MM.1S (cell line): ENCODE measurements at places on chromosomes 16 and 17.
A peak's percentile ranks its signal among the peaks of the same experiment; 100 is the strongest.

GRCh38 chr17:65730711-65731169, 169.3 kb upstream of the AXIN2 start:
- no peaks in the 10 kb centered on the region for H3K4me1 ChIP-seq
- no peaks in the 10 kb centered on the region for H3K36me3 ChIP-seq

GRCh38 chr17:65742403-65743307, 181.2 kb upstream of the AXIN2 start:
- H3K4me1 ChIP-seq, result no peaks in the 10 kb centered on the region
- H3K36me3 ChIP-seq, result no peaks in the 10 kb centered on the region
- DNase-seq, result no peak
- no peak overlapping the region for H3K4me3 ChIP-seq
- H3K27ac ChIP-seq, result no peak overlapping the region

- no peaks in the 10 kb centered on the region for H3K27me3 ChIP-seq
- H3K36me3 ChIP-seq, result no peaks in the 10 kb centered on the region
- no peak overlapping the region for H3K4me3 ChIP-seq
- no peak overlapping the region for H3K27ac ChIP-seq
- DNase-seq, result no peak
Observed at GRCh38 chr16:17224879-17225281, 245.9 kb downstream of the XYLT1 start.

DNA sequence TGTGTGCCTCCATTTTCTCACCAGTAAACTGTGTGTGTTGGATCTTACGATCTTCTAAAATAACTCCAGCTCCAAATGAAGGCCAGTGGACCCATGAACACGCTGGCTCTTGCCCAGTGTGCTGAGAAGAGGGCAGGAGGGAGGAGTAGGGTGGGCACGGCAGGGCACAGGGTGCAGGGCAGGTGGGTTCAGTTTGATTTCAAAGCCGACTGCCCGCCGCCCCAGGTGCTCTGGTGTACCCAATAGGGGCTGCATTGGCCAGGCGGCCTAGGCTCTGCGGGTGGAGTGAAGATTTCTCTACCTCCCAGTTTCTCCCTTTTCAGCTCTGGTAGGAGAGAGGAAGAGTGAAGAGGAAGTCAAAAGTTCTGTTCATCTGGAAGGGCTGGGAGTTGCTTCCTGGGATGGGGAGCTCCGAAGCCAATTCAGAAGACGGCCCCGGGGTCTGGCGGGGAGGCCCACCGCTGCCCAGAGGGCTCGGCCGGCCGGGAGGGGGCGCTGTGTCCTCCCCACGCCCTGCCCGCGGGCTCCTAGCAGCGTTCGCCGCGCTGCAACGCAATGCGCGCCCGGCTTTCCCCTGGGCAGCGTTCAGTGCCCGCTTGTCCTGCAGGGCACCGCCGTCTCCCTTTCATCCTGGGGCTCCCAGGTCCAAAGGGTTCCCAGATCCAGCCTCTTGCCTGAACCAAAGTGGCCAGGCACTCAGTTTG, 1.1 kb upstream of the CRHR1 start:
- H3K4me3 ChIP-seq, result no peak overlapping the region; the same call in 1 of the 2 replicates
- peaks cover 82% of the 10 kb centered on the region for H3K27me3 ChIP-seq
- no peaks in the 10 kb centered on the region for H3K36me3 ChIP-seq
- H3K4me1 ChIP-seq, result no peaks in the 10 kb centered on the region
- H3K27ac ChIP-seq, result no peak overlapping the region
- DNase-seq, result no peak

DNA sequence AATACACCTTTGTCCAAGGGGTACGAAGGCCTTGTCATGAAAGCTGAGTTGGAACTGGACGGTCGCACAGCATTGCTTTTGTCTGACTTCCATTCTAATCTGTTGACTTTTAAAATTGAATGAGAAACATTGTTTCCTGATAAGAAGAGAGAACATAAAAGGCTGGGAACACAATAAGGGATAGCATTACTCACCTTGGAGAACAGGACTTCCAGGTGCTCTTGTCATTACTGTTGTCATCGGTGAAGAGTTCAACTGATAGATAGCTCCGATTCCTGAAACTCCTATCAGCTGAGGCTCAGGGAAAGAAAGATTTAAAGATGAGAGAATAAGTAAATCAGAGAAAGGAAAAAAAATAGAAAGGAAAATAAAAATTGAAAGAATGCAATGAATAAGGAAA, 351.1 kb downstream of the KCNJ2 start:
- no peaks in the 10 kb centered on the region for H3K27me3 ChIP-seq
- no peak for DNase-seq
- H3K4me3 ChIP-seq, result no peak overlapping the region
- no peaks in the 10 kb centered on the region for H3K4me1 ChIP-seq
- no peak overlapping the region for H3K27ac ChIP-seq

GRCh38 chr16:1990101-1990350, 256 bp downstream of the SYNGR3 start:
- H3K27me3 ChIP-seq, result peaks cover 8% of the 10 kb centered on the region
- peaks cover 25% of the 10 kb centered on the region for H3K4me1 ChIP-seq
- H3K36me3 ChIP-seq, result 0 out of 2 replicates have a peak, but pooled peaks cover 4% of the 10 kb centered on the region
- no peak overlapping the region for H3K27ac ChIP-seq
- H3K4me3 ChIP-seq, result peak overlapping the region; percentile 70; the same call in 1 of the 2 replicates
- DNase-seq, result no peak
